ENCODE measurements at places on chromosomes 7 and 10.
A peak's percentile ranks its signal among the peaks of the same experiment; 100 is the strongest.

DNA sequence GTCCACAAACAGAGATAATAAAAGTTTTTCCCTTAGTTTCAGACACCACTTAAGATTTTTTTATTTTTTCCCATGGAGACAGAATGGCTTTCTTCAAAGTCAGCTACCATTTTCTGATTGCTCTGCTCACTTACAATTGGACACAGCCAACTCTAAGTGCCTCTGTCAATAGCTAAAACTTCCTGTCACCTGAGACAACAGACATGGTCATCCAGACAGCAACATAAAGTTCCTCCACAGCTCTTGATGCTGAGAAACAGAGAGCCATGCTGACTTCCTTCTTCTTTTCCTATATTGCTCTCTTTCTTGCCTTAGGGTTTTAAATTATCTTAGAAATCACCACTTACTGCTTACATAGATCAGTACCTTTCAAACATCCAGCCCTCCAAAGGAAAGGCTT lies 12.0 kb downstream of the ZNF800 start:
- DNase-seq: no peak

DNA sequence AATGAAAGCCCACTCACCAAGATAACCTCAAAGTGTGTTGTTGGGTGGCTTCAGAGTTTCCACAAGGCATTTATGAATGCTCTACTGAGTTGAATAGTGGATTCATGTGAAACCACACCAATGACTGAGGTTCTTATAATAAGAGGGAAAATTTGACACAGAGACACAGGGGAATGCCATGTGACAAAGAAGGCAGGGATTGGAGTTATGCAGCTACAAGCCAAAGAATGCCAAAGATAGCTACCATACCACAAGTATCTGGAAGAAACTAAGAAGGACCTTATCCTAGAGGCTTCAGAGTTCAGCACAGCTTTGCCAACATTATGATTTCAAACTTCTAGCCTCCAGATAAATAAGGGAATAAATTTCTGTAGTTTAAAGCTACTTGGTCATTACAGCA lies 68.0 kb upstream of the PCDH15 start:
- DNase-seq: no peak

DNA sequence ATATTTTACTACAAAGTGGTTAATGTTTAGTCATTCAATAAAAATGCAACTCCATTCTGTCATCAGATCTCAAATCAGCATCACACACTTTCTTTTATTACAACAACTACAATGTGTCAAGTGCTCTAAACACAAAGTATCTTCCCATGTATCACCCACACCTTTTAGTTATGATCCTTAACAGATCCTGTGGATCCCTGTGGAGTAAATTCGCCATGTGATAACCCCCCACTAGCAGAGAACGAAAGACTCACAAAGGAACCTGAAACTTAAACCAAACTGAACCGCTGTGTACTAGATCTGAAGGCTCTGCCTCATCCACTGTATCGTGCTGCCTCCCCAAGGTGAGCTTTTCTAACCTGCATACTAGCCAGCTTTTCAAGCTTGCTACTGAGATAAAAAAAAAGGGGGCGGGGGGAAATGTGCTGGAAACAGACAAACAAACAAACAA lies 1.7 kb downstream of the DPY19L1 start:
- DNase-seq: peak; percentile 39

DNA sequence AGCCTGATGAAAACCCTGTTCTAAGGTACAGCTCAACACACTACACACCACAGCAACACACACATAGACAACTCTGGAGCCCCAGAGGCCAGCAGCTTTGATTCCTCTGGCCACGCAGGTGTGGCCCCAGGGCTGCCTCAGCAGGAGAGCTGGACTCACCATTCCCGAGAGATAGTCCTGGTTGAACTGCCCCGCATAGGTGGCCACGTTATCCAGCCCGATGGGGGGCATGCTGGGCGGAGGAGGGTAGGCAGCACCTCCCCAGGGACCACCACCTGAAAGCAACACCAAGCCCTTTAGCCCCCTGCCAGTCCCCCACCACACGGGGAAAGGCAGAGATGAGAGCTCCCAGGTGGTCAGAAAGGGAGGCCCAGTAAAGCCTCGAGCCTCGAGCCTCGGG lies 34.7 kb downstream of the ANXA11 start:
- DNase-seq: no peak

DNA sequence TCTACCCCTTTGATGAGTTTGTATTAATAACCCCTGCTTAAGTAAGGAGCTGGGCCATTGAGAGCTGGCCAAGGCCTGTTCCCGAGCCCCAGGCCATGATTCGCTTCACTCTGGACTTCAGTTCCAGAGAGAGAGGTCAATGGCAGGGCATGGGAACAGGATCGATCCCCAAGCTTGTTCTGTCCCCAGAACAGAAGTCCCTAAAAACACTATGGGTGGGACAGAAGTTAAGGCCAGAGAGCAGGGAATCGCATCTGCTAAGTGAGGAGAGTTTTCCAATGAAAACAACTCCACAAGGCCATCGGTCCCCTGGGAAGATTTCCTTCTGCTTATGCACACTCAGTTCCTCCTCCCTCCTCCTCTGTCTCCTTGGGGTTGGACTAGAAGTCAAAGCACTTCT lies 159.6 kb downstream of the LSM5 start:
- DNase-seq: no peak

DNA sequence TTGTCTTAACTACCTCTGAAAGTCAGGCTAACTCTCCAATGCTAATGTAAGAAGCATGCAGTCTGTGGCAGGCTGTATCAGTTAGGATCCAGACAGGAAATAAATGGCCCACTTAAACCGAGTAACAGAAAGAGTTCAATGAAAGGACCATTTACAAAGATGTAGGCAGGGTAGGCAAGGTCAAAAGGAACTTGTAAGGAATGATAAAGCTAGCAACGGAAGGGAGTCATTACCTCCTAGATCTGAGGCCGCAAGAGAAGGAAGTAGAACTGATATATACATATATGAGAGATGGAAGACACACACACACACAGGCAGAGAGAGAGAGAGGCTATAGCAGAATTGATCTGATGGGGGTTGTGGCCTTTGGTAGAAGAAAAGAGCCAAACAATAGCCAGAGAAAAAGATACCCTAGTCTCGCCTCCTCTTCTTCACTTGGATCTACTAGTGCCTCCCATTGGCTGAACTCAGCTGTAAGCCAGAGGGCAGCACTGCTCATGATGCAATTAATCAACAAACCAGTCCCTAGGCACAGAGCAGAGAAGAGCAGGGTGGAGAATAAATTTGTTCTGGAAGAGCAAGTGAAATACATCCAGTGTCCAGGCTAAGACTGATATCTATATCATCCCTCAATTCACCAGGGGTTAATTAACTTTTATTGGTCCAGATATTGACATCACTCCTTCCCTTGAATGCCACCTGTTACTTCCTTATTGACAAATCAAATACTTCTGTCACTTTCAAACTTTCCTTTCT lies 91.2 kb downstream of the LSMEM1 start:
- no peak for DNase-seq
